Activated CD4-positive, alpha-beta T cell treated with anti-CD3 and anti-CD28 coated beads, Interleukin-10, Interleukin-2, amounts not matched to agents 100 ng/mL and 50 ng/mL, durations not matched to agents 16 hours and 8 hours (primary cell): ENCODE measurements at places on chromosomes 12 and 14.

DNA sequence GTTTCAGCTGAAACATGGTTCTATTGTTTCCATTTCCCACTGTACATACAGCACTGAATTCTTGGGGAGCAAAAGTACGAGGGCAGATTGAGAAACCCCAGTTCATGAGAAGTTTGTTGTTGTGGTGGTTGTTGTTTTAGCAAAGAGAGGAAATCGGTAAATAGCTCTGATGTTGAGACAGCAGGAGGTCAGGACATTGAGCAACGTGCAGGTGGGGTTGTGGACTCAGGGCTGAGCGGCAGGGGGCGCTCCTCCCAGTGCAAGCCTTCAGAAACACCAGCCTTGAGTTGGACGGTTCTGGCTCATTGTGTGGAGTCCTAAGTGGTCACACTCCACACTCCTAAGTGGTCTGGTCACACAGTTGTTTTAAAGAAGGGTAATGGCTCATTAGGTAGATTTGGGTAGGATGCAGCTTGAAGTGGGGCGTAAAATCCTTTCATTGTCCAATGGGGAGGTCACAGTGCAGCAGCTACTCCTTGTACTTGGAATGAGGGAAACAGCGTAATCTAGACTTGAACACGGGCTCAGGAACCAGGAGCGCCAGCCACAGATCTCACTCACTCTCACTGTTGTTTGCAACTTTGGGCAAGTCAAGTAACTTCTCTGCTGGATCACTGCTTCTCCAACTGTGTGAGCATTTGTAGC, 14.5 kb upstream of the PWP1 start:
- peak; percentile 51 for DNase-seq

DNA sequence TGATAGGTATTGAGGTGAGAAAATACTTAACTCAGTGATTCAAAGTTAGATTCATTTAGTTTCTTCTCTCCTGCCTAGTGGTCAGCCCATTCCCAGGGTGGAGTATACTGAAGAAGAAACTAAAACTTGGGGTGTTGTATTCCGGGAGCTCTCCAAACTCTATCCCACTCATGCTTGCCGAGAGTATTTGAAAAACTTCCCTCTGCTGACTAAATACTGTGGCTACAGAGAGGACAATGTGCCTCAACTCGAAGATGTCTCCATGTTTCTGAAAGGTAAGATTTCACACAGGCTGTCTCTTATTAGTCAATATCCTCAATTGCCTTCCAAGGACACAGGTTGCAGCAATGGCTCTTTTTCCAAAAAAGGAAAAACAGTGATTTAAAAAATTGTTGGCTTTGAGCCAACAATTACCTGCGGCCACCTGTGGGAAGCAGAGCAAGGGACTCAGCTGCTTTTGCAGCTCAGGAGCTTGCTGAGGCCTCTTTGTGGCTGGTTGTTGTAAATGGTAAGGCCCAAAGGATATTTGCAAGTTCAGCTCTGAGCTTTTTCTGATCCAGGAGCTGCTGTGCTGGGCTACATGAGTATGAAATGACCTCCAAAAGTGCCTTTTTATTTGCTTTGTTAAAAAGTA, 33.9 kb downstream of the TPH2 start:
- no peak for DNase-seq

- DNase-seq: no peak
Measured at GRCh38 chr14:35085441-35085840, 36.3 kb downstream of the PPP2R3C start.

- no peak for DNase-seq
Measured at GRCh38 chr12:62716866-62717525, 218.0 kb downstream of the PPM1H start.

GRCh38 chr12:65665817-65666216, 158.5 kb upstream of the HMGA2 start:
- DNase-seq: peak; percentile 40

- peak; percentile 75 for DNase-seq
Measured at GRCh38 chr12:46266869-46267574, 1.8 kb downstream of the SLC38A1 start.

- no peak for DNase-seq
Measured at GRCh38 chr12:68359674-68360073, 27.5 kb upstream of the MDM1 start.

DNA sequence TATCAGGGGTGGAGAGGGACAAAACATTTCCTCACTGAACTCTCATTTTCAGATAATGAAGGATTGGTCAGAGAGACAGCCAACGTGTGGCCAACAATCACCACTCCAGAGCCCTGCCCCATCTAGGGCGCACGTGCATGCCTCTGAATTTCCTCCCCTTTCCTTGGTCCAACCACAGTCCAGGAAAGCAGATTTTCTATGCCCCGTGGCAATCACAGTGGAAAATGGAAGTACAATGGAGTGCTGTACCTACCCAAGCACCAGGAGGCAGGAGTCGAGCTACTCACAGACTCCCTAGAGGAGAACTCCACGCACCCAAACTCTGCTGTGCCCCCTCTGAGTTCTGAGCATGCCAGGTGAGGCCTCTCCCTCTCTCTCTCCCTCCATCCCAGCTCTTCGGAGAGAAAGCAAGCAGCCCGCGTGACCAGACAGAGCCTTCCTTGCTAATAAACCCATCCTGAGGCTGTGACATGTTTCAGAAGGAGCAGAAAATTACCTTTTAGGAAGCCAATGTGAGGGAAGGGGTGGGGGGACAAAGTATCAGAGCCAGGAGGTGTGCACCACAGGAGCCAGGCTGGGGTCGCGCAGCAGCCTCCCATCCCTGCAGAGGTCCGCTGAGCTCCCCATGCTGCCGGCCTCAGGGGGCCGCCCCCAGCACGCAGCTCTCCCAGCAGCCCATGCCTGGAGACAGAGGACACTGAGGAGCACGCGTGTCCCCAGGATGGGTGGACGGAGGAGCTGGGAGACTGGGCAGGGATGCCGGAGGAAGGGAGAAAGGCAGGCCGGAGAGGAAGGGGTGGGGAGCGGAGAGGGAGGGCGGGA, 73.4 kb downstream of the PITPNM2 start:
- DNase-seq: no peak

- DNase-seq: no peak
Measured at GRCh38 chr14:100581228-100582145, 5.7 kb downstream of the BEGAIN start.

DNA sequence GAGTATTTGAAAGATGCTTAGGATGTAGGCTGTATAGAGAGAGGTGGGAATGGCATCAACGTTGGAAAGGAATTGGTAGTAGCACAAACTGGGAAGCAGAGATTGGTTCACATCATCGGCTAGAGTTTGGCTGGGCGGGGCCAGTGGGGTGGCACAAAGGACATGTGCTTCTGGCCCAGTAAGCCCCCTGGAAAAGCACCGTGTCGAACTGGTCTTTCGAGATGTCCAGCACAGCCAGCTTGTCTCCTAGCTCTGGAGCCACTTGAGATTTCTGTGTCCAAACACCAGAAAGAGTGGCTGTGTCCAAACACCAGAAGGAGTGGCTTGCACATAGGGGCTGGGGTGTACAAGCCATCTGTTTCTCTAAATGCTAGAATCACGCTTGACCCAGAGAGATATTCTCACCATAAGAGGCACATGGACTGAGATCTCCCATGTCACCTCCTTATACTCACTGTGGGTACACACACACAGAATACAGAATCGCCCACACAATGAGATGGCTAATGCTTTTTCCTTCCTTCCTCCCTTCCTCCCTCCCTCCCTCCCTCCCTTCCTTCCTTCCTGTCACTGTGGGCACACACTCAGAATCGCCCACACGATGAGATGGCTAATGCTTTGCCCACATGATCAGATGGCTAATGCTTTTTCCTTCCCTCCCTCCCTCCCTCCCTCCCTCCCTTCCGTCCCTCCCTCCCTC, 41.8 kb upstream of the KCNK13 start:
- no peak for DNase-seq
